Mesangial cell (primary cell): ENCODE measurements at places on chromosomes 7 and 10. TPM values are rescaled to one million over a fixed set of nuclear protein-coding genes. Genes with fewer than 3 reads are reported as not detected.

Gene TDRD1
- total RNA-seq, result not detected in 2 replicates

Gene LRRD1
- not detected in 2 replicates for total RNA-seq

Gene DDC
- total RNA-seq, result not detected in 2 replicates

Gene HABP2
- total RNA-seq, result 0.16 and 1.3 TPM in 2 replicates

Gene BNIP3
- total RNA-seq, result 37.3 and 44.9 TPM in 2 replicates

Gene ANKRD22
- total RNA-seq, result not detected in 2 replicates

Gene H2BK1
- not detected in 2 replicates for total RNA-seq
